A673 (cell line): ENCODE measurements at places on chromosomes 2 and 18. TPM values are rescaled to one million over a fixed set of nuclear protein-coding genes. Genes with fewer than 3 reads are reported as not detected.

TUBA3E gene
- not detected in 2 replicates for total RNA-seq

INSIG2 gene
- total RNA-seq = 13.3 and 15.3 TPM in 2 replicates

EFEMP1 gene
- 0.15 TPM in 1 of 2 replicates, not detected in the other for total RNA-seq

PDE1A gene
- total RNA-seq = 3.1 and 3.8 TPM in 2 replicates

IL37 gene
- total RNA-seq = not detected in 2 replicates

VWA3B gene
- total RNA-seq = not detected in 2 replicates

DNMT3A gene
- total RNA-seq = 109 and 123 TPM in 2 replicates

OR6B2 gene
- not detected in 2 replicates for total RNA-seq

PPP1R7 gene
- total RNA-seq = 70.7 and 76.5 TPM in 2 replicates

FIGN gene
- total RNA-seq = 0.22 and 0.24 TPM in 2 replicates

CYRIA gene
- 183 TPM in 2 replicates for total RNA-seq

BOLL gene
- total RNA-seq = not detected in 2 replicates

GPBAR1 gene
- 0.30 and 0.46 TPM in 2 replicates for total RNA-seq

CLEC4F gene
- total RNA-seq = 0.67 and 1.1 TPM in 2 replicates

NAT8 gene
- not detected in 2 replicates for total RNA-seq
